ENCODE measurements at places on chromosomes 13 and 19. TPM values are rescaled to one million over a fixed set of nuclear protein-coding genes. Genes with fewer than 3 reads are reported as not detected.
A peak's percentile ranks its signal among the peaks of the same experiment; 100 is the strongest.

The TRAPPC5 gene
- total RNA-seq = 92.4 TPM

The ADGRE3 gene
- not detected for total RNA-seq

The ZNF460 gene
- 35.8 TPM for total RNA-seq

The PRTN3 gene
- total RNA-seq = not detected

The FCHO1 gene
- total RNA-seq = 74.7 TPM

The TPRX1 gene
- not detected for total RNA-seq

The MZT1 gene
- total RNA-seq = 20.9 TPM

GRCh38 chr13:89294115-89294867 lies 1623.1 kb downstream of the SLITRK5 start:
- no peak overlapping the region for H3K4me3 ChIP-seq
- no peak overlapping the region for H3K27ac ChIP-seq
- DNase-seq = no peak
- no peaks in the 10 kb centered on the region for H3K4me1 ChIP-seq

DNA sequence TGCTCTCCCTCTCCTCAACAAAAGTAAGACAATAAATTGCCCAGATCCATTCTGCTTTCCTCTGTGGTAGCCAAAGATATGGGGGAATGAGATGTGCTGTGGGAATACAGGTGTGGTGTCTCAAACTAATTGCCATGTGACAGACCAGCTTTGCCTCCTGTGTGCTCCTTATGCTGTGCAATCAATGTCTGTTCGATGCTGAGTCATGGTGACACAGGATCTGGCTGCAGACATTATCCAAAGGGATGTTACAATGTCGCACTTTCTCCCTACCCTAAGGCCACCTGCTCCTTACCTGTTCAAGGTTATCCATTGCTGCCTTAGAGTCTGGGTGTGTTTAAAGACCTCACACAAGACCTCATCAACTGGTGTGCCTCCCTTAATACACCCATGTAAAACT lies 32.5 kb downstream of the FGF14 start:
- H3K36me3 ChIP-seq = no peaks in the 10 kb centered on the region
- no peak overlapping the region for H3K27ac ChIP-seq
- H3K4me3 ChIP-seq = no peak overlapping the region
- no peak for DNase-seq
- H3K27me3 ChIP-seq = peaks cover 4% of the 10 kb centered on the region
- H3K4me1 ChIP-seq = no peaks in the 10 kb centered on the region

DNA sequence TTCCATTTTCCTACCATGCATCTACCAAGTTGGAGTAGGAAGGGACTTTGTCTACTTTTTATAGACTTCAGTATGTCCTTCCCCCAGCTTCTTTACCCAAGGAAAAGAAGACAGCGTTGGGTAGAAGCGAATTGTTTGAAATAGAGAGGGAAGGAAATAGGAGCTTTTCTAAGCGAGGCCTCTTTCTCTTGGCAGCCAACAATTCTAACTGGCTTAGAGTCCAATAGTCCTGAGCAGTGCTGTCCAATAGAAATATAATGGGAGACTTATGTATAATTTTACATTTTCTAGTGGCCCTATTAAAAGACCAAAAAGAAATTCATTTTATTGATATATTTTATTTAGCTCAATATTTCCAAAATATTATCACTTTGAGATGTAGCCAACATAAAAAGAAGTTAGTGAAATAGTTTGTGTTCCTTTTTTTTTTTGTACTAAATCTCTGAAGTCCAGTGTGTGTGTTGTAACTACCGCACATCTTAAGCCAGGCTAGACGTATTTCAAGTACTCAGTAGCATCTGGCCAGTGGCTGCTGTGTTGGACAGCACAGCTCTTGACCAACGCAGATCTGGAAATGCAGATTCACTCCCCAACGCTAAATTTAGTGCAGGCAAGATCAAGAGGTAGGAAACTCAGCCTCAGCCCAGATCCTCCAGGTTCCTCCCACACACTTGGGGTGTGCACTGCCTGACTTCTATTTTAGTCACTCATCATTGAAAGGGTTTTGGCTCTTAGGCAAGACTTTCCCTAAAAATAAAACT lies 179.2 kb downstream of the SHISA2 start:
- H3K27me3 ChIP-seq = peaks cover 2% of the 10 kb centered on the region
- H3K4me3 ChIP-seq = no peak overlapping the region
- DNase-seq = no peak
- H3K4me1 ChIP-seq = peaks cover 50% of the 10 kb centered on the region

DNA sequence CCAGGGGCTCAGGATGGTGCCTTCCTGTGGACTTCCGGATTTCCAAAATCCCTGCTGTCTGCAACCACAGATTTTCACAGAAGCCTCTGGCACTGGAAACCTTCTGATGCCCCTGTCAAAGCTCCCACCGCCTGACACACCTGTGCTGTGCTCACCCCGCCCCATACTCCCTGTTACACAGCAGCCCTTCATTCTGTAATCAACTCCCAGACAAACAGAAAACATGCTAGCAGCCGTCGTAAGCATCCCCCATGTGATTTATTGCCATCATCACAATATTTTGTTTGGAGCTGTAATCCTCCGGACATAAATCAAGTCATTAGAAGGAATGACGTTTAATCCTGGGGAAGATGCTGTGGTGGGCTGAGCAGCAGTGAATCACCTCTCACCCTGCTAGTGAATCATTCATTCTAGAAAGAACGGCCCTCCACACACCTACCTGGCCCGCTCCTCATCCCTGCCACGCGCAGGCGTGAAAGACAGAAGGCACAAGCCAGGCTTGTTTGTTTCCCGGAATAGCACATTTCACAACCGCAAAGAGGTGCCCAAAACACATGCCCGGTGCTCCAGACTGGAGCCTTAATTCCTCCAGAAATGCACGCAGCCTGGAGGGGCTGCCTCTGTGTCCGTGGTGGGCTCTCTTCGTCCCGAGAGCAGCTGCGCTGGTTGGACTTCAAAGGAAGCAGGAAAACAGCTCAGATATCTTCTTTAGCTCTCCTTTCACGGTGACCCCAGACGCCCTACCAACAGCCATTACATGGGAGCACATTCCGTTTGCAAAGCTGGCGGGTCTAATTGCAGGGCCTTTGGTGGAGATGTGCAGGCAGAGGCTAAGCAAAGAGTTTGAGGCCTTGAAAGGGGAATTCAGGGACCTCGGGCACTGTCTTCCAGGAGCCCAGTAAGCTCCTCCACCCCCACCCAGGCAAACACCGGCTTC lies 41.3 kb upstream of the KCTD15 start:
- no peaks in the 10 kb centered on the region for H3K36me3 ChIP-seq
- H3K4me1 ChIP-seq = no peaks in the 10 kb centered on the region
- no peak overlapping the region for H3K4me3 ChIP-seq
- H3K27me3 ChIP-seq = no peaks in the 10 kb centered on the region

- H3K4me3 ChIP-seq = no peak overlapping the region
- H3K4me1 ChIP-seq = peaks cover 7% of the 10 kb centered on the region
- no peaks in the 10 kb centered on the region for H3K36me3 ChIP-seq
- DNase-seq = no peak
- no peak overlapping the region for H3K27ac ChIP-seq
- H3K27me3 ChIP-seq = peaks cover 5% of the 10 kb centered on the region
Observed at GRCh38 chr13:23771552-23771951, 117.6 kb downstream of the MIPEP start.

DNA sequence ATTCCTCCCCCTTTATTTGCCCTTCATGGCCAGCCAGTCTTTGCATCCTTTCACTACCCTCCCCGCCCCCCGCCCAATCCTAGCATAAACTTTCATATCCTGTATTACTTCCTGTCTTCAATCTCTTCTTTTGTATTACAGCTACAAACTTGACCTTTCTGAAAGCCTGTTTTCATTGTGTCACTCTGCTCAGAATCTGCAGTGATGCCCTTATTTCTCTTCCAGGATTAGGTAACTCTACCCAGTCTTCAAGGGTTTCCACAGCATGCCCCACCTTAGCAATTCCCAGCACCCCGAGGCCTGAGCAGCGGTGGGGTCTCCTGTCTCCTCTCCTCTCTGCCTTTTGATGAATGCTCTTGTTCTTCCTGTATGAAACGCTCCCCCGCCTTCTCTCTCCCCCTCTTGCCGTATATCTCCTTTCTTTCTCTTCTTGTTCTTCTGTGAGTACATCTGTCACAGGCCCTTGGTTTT lies 145.6 kb downstream of the SHISA2 start:
- no peak overlapping the region for H3K27ac ChIP-seq
- H3K4me1 ChIP-seq = peaks cover 9% of the 10 kb centered on the region
- no peaks in the 10 kb centered on the region for H3K27me3 ChIP-seq
- H3K36me3 ChIP-seq = no peaks in the 10 kb centered on the region
- no peak overlapping the region for H3K4me3 ChIP-seq

- no peak overlapping the region for H3K27ac ChIP-seq
- no peak for DNase-seq
- H3K27me3 ChIP-seq = peaks cover 47% of the 10 kb centered on the region
- no peak overlapping the region for H3K4me3 ChIP-seq
- peaks cover 10% of the 10 kb centered on the region for H3K36me3 ChIP-seq
- peaks cover 29% of the 10 kb centered on the region for H3K4me1 ChIP-seq
Observed at GRCh38 chr13:48570216-48570828, 37.4 kb upstream of the RCBTB2 start.

DNA sequence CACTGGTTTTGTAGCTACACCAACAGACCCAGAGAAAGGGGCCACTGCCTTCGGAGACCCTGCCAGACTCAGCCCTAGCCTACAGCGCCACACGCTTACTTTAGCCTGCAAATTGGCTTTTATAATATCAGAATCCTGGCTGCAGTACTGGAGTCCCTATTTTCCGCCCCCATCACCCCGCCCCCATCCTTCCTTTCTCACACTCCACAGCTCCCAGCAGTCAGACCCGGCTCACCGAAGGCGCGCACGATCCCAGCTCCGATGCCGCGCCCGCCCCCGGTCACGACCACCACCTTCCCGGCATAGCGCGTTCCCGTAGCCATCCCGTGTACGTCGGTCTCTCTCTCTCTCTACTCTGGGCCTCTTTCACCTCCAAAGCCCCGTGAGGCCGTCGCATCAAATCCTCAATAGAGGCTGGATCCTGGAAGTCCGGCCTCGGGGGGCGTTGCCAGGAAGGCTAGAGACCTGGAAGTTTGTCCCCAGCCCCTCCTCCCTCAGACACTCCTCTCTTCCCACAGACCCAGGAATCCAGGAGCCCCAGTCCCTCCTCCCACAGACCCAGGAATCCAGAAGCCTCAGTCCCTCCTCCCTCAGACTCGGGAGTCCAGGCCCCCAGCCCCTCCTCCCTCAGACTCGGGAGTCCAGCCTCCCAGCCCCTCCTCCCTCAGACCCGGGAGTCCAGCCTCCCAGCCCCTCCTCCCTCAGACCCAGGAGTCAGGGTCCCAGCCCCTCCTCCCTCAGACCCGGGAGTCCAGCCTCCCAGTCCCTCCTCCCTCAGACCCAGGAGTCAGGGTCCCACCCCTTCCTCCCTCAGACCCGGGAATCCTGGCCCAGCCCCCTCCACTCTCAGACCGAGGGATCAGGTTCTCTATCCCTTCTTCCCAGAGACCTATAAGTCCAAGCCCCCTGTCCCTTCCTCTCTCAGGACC lies at the start of gene HSD17B14:
Gene HSD17B14, minus strand, starts transcription at position 403 of the 929 bp plus-strand sequence. Its CDS starts 80 bp downstream, at position 323.
- H3K27me3 ChIP-seq = peaks cover 2% of the 10 kb centered on the region
- H3K27ac ChIP-seq = peak within 1 kb of the TSS; percentile 76
- no peaks in the 10 kb centered on the region for H3K36me3 ChIP-seq
- no peak for DNase-seq
- H3K4me1 ChIP-seq = peaks cover 15% of the 10 kb centered on the region
- peak within 1 kb of the TSS; percentile 83 for H3K4me3 ChIP-seq

- no peak overlapping the region for H3K4me3 ChIP-seq
- no peak for DNase-seq
- no peaks in the 10 kb centered on the region for H3K27me3 ChIP-seq
- H3K36me3 ChIP-seq = no peaks in the 10 kb centered on the region
Observed at GRCh38 chr19:8025316-8025715, 19.9 kb upstream of the ELAVL1 start.

- no peaks in the 10 kb centered on the region for H3K4me1 ChIP-seq
- no peak overlapping the region for H3K27ac ChIP-seq
- H3K27me3 ChIP-seq = no peaks in the 10 kb centered on the region
- DNase-seq = no peak
Observed at GRCh38 chr13:103618151-103618550, 551.9 kb upstream of the SLC10A2 start.

DNA sequence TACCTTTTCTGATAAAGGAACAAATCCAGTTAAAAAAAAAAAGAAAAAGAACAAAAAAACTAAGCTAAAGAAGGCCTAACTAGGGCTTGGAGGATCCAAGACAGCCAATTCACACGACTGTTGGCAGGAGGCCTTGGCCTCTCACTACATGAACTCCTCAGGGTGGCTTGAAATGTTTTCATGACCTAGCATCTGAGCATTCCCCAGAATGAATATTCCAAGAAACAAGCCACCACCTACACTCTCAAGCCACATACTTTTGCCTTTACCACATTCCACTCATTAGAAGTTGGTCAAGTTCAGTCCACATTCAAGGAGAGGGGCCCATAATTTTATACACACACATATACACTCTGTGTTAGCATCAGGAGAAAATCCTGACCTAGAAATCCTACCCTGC lies 97.6 kb upstream of the SIAH3 start:
- no peak for DNase-seq
- H3K27me3 ChIP-seq = no peaks in the 10 kb centered on the region
- peaks cover 7% of the 10 kb centered on the region for H3K36me3 ChIP-seq
- no peak overlapping the region for H3K4me3 ChIP-seq

DNA sequence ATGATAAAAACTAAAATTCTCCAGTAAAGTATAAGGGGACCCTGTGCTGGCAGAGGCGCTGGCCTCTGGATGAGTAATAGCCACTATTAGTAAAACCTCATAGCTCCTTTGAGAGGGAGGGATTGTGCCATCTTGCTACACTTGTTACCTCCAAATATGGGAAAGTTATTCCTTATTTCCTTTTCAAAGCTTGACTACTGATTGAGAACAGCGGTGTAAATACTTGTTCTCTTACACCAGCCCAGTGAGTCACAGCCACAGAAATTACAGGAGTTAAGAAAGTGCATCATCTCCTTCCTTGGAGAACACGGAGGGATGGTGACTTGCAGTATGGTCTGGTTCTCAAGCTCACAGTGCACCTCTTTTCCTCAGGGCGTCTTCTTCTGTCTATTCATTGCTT lies 379.0 kb downstream of the EFNB2 start:
- no peak for DNase-seq
- no peak overlapping the region for H3K27ac ChIP-seq
- H3K4me3 ChIP-seq = no peak overlapping the region
- no peaks in the 10 kb centered on the region for H3K27me3 ChIP-seq

- H3K36me3 ChIP-seq = no peaks in the 10 kb centered on the region
- DNase-seq = no peak
- no peak overlapping the region for H3K4me3 ChIP-seq
Observed at GRCh38 chr13:66180836-66181235, 1049.3 kb downstream of the PCDH9 start.

DNA sequence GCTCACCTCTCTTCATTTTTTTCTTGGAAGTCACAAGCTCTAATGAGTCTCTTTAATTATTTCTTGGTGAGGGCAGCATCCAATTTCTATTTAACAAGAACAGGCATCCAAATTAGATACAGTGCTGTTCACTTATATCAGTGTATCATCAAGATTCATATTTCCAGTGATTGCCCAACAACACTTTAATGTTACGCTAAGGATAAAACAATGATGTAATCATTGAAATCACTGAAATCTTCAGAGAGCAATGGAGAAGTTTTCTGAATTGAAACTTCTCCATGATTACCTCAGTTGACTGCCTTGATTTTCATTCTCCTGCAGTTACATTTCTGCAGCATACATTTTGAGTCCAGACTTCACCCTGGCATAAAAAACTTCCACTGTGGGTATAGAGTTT lies 17.1 kb upstream of the LRCH1 start:
- no peak for DNase-seq
- peaks cover 14% of the 10 kb centered on the region for H3K27me3 ChIP-seq
- H3K36me3 ChIP-seq = no peaks in the 10 kb centered on the region
- H3K27ac ChIP-seq = no peak overlapping the region
- peaks cover 10% of the 10 kb centered on the region for H3K4me1 ChIP-seq

All from activated T-helper 2 cell treated with anti-CD3 and anti-CD28 coated beads, Interferon-gamma antibody, Interleukin-2, Interleukin-4, amounts not matched to agents 10 μg/mL and 5 μg/mL and 100 μg/mL, durations not matched to agents 14 hours and 24 hours and 36 hours (primary cell).